ENCODE measurements at places on chromosomes 16 and 17.
A peak's percentile ranks its signal among the peaks of the same experiment; 100 is the strongest.

DNA sequence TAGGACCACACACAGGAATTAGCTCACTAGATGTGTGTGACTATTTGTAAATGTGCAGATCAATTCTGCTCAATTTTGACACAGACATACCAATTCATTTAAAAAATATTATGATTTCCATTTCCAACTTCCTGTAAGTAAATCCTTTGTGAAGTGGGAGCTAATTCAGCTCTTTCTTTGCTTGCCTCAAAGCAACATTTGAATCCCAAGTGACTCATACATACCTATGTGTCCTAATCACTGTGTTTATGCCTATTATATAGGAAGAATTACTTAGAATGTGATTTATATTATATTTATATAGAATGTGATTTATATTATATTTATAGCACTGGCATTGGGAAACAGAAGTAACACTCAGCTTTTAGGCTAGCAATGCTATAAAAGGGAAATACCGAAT lies 195.9 kb upstream of the C17orf78 start:
- no peak for DNase-seq

- DNase-seq = no peak
These were observed 662.0 kb downstream of the WWOX start for GRCh38 chr16:78761427-78761826.

GRCh38 chr16:19295393-19295792 lies 9.9 kb downstream of the CLEC19A start:
- no peak for DNase-seq

DNA sequence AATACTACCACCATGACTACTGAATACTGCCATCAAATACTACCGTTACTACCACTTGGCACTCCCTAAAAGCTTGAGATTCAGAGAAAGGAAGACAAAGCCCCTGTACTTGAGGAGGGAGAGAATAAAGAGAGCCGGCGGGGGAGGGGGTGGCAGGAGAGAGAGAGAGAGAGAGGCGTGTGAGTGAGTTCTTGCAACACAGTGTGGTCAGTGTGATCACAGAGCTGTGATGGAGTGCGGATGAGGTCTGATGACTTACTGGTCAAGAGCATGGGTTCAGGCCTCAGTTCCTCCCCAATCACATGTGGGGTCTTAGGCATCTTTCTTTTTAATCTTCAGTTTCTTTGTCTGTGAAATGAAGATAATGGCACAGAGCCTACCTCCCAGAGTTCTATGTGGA lies 19.2 kb downstream of the PRKCB start:
- no peak for DNase-seq

DNA sequence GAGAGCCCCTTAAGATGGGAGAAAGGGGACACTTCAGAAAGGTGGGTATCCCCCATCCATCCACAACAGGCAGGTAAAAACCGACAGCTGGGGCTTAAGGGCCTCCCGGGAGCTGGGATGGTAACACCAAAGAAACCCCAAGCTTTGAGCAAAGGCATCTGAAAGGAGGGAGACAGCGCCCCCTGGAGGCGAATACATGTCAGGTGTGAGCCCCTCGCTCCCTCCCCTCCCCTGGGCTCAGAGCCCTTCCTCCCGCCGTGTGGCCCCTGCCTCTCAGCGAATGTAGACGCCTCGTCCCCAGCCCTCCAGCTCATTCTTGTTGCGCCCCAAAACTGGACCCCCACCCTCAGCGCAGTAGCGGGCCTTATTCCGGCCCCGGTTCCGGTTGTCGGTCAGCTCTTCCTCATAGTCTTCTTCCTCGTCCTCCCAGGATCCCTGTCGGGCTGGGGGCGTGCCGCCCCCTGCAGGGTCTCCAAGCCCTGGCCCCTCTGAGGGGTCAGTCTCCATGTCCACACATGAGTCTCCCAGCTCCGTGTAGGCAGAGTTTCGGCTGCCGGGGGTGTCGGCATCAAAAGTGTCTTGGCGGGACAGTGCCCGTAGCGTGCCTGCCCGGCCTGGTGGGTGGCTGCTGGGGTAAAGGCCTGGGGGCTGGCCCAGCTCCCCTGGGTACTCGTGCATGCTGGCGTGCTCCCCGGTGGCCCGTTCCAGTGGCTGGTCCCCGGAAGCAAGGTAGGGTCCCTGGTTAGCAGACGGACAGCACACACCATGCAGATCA lies 9.1 kb upstream of the ARL5C start:
- DNase-seq = peak; percentile 72

Measured in T-helper 2 cell (primary cell).